Suppressor macrophage treated with lipopolysaccharide for 4 hours (primary cell): ENCODE measurements at places on chromosomes 6 and 20.

DNA sequence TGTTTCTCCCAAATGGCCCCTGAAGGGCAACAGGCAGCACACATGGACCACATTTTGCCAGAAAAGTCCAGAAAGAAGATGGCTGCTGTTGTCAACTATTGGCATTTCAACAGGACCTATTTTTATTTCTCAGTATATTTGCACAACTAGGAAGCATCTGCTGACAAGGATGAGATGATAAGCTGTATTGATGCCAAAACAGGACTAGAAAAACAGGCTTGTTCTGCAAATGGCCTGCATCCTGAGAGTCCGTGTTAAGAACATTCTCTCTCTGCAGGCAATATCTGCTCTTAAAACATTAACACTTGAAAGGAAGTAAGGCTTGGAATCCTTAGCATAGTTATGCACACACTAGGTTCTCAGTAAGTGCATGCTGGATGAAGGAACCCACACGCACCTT is 283.7 kb downstream of the ESR1 start:
- DNase-seq = no peak

GRCh38 chr6:76790045-76790796 is 673.1 kb downstream of the HTR1B start:
- DNase-seq = no peak

GRCh38 chr20:48398506-48399449 is 429.0 kb downstream of the PREX1 start:
- no peak for DNase-seq

GRCh38 chr6:74749211-74750147 is 456.4 kb downstream of the COL12A1 start:
- DNase-seq = no peak

DNA sequence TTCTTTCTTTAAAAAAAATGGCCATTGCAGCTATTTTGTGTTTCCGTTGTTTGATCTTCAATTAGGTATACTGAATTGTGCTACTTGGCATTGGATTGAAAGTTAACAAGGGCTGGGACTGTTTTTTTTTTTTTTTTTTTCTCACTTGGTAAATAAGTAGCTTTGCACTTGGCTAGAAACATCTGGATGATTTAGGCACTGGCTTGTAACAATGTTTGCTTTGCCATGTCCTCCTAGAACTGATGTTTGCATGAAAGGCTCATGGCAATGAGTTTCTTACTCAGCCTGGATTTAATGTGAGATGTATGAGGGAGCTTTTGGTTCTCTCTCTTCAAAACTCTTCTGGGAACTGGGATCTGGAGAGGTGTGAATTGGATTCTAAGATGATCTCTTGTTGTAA is 414.1 kb downstream of the CDH26 start:
- DNase-seq = no peak

DNA sequence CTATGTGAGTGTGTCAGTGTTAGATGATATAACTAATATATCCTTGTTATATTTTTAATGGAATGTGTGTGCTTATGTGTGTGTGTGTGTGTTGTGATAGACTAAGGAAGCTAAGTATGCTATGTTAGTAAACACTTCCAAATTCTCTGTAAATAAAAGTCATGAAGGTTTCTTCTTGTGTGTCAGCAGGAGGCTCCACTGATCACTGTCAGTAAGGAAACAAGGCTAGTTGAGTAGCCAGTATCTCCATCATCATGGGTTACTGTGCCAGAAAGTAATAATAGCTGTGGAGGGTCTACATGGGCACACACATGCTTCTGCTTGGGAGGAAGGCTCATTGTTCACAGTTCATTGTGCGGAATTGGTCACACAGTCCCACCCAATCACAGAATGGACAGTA is 302.8 kb upstream of the RNF217 start:
- DNase-seq = no peak

GRCh38 chr6:132592855-132593254 is 3.3 kb upstream of the TAAR5 start:
- DNase-seq = peak; percentile 29

GRCh38 chr20:13784271-13784892 is 337 bp downstream of the ESF1 start:
- DNase-seq = no peak

GRCh38 chr6:88572449-88573139 is 390.8 kb downstream of the RNGTT start:
- no peak for DNase-seq

GRCh38 chr20:2617099-2617714 is 35.2 kb upstream of the NOP56 start:
- no peak for DNase-seq

GRCh38 chr20:41141153-41141815 is 3.9 kb downstream of the PLCG1 start:
- no peak for DNase-seq
